Occipital lobe (tissue), 3 donors: ENCODE measurements at places on chromosomes 5 and 9. TPM values are rescaled to one million over a fixed set of nuclear protein-coding genes. Genes with fewer than 3 reads are reported as not detected.
A peak's percentile ranks its signal among the peaks of the same experiment; 100 is the strongest.

Gene SLC6A3
- total RNA-seq: not detected

GRCh38 chr5:72662305-72662704, 154.2 kb upstream of the TNPO1 start:
- no peak for DNase-seq

- no peak for DNase-seq
Observed at GRCh38 chr5:5688194-5688924, 265.9 kb downstream of the ICE1 start.

- no peak for DNase-seq
Observed at GRCh38 chr9:4180907-4181605, 118.8 kb downstream of the GLIS3 start.

GRCh38 chr9:136018257-136019031, 57.3 kb upstream of the UBAC1 start:
- no peak for DNase-seq

DNA sequence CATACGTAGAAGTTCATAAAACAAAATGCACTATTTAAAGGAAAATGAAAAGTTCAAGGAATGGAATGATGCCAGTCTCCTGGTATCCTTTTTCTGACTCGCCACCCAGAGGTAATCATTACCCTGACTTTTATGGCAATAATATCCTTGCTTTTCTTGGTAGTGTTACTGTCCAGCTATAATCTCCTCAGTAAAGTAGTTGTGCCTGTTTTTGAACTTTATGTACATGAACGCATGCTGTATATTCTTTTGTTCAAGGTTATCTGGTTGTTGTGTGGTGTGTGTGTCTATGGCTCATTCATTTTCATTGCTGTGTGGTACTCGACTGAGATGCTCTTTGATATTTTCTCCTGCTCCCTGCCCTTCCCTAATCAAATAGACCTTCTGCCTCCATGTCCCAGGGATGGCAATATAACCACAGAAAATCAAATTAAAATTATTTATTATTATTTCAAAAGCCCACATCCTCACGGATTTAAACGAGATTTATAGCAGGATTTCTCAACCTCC, 29.2 kb upstream of the FBP1 start:
- no peak for DNase-seq

GRCh38 chr5:28301712-28302111, 1263.3 kb upstream of the CDH9 start:
- DNase-seq: no peak

Gene GABRA6
- 0.31 TPM for total RNA-seq

DNA sequence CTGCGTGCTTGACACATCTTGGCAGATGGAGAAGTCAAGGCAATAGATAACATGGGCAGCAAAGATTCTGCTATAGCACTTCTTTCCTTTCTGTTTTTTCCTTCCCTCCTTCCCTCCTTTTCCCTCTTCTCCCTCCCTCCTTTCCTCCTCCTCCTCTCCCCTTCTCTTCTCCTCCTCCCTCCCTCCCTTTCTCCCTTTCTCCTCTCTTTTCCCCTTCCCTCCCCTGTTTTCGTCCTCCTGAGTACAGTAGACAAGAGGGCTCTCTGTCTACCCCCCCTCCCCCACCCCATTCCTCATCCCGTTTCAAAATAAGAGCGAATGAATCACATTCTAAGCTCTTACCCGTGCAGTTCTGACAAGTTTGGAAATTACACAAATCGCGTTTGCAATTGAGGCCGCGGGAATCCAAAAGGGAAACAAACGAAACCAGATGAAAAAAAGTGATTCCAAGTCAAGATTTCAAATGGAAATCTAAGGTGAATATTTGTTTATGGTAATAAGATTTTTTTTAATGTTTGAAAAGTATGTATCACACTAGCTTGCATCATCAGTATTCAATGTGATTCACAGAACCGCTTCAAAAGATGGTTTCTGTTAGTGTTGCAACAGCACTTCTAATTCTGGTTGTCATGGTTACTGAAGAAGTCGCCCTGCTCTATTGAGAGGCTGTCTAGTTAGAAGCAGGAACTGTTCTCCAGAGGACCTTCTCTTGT, 1.3 kb downstream of the NIM1K start:
- peak; percentile 51 for DNase-seq

DNA sequence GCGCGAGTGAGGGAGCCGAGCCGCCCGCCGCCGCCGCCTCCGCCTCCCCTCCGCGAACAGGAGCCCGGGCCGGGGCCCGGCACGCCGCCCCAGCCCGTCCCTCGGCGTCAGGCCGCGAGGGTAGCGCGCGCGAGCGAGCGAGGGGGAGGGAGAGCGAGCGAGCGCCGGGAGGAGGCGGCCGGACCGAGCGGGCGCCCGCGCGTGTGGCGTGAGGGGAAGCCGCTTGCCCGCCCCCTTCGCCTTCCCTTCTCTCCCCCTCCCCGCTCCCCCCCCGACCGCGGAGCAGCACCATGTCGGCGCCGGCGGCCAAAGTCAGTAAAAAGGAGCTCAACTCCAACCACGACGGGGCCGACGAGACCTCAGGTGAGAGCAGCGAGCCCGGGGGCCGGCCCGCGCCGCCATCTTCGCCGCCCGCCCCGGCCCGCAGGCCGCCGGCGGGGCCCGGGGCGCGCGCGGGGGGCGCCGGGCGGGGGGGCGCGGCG, 312 bp downstream of the SET start:
- peak; percentile 63 for DNase-seq

DNA sequence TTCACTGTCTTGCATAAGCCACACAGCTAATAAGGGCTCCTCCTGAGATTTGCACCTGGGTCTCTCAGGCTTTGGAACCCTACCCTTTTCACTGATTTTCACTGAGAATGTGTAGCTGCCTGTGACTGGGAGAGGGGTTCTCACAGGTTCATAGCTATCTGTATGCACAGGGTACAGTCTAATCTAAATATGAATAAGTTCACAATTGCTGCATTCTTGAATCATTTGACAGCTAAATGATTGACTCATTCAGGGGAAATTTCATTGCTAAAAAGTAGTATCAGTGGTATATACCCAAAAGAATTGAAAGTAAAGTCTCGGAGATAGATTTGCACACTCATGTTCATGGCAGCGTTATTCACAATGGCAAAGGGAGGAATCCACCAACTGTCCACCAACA, 140.7 kb downstream of the BOD1 start:
- DNase-seq: no peak

Gene SLCO6A1
- 0.94 TPM for total RNA-seq

GRCh38 chr5:14348142-14348541, 205.0 kb downstream of the TRIO start:
- DNase-seq: no peak

DNA sequence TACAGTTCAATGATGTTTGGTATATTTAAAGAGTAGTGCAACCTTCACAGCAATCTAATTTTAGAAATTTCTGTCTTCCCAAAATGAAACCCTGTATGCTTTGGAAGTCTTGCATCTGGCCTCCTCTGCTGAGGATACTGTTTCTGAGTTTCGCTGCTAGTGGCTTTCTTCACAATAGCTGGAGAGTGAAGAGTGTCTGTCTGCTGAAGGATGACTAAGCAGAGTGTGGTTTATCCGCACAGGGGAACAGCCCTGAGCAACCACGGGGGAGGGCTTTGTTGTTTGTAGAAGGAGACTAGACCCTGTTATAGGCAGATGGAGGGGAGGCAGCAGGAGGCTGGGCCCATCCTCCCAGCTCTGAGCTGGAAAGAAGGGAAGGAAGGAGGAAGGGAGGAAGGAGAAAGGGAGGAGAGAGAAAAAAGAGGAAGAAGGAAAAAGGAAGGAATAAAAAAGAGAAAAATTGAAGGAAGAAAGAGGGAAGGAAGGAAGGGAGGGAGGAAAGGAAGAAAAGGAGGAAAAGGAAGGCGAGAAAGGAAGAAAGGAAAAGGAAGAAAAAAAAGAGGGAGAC, 10.5 kb upstream of the IRX2 start:
- no peak for DNase-seq
